WTC11 (cell line): ENCODE measurements at places on chromosomes 2 and 18.

- DNase-seq: no peak
These were observed 82.1 kb upstream of the PXDN start for GRCh38 chr2:1826226-1826905.

DNA sequence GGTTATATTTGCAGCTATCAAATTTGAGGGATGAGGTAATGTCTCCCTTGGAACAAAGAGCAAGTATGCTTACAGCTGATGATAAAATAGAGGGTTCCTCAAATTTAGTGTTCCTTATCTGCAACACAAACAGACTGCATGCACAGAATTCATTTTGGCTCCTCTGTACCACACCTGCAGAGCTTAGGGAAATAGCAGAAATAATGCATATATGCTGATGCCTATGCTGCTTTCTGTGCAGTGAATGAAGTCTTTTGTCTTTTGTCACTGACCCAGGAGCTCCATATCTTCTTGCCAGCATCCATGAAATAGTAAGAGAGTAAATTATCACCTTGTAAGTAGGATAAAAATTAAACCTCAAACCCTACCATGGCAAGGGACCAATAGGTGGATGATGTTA lies 69.8 kb downstream of the NCKAP1 start:
- DNase-seq: no peak

DNA sequence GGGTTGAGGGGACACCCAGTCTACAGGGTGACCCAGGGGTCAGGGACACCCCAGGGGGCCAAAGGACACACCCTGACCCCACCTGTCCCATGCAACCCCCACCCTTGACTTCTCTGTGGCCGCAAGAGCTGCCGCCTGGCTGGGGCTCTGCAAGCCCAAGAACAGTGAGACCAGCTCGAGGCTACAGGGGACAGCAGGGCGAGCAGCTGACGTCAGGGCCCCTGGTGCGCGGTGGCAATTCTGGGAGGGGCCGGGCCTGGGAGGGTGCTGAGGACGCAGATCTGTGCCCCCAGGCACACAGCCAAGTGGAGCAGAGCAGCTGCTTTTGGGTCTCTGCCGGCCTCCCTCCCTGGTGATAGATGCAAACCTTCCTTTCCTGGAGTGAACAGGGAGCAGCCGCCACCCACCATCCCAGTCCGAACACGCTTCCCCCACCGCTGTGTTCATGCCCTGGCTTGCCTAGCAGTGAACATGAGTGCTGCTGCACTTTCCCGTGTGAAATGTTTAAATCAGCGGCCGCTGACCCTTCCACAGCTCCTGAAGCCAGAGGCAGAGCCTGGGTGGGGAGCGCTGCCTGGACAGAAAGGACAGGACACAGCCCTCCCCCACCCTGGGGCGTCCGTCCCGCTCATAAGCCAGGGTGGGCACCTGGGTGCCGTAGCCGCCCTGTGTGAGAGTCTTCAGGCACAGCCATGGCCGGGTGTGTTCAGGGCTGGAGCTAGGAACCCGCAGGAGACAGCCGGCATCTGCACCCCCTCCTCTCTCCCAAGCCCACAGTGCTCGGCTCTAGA lies 46.9 kb downstream of the SLC66A2 start:
- DNase-seq: no peak

DNA sequence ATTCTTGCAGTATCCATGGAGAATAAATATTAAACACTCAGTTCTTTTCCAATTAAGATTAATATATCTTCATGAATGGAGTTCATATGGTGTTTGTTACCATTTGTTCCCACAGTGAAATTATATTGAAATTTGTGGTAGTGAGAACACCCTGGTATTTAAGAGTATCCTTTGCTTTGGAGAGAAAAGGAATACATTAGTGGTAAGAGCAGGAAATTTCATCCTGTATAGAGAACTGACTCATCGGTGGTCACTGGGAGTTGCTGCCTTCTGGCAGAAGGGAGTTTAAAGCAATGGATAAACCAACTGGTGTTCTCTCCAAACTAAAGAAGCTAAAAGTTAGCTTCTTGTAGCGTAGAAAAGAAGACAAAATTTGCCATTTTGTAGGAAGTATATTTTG lies 107.3 kb downstream of the MYO1B start:
- no peak for DNase-seq

DNA sequence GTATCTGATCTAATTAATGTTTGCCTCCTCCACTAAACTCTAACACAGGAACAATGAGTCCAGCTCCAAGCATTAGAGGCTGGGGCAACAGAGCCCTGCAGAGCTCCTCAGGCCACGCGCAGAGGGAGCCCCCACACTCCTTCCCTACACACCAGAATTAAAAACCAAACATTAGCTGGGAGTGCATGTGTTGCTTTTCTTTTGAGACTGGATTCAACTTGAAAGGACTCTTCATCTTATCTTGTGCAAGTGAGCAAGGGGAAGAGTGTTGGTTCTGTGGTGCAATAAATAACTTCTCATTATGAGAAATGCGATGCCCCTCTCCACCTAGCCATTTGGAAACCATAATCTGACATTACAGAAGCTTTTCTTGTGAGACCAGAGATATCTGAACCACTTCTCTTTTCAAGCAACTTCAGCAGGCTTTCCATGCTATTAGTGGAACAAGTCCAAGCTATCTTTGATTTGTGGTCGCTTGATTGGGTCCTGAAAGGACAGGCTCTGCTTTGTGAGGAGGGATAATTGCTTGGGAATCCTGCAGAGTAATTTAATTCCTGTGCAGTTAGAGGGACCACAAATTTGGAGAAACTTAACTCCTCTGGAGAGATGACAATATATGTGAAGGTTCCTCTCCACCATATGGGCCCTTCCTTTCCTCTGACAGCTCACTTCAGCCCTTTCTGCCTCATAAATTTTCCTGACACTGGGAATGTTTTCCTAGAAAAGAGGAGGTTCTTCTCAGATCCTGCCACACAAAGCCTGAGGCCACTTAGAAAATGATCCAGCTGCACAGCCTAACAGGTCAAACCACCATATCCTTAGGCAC lies 112.5 kb downstream of the ATL2 start:
- no peak for DNase-seq
